ENCODE measurements at places on chromosomes 16 and 17.

GRCh38 chr17:61394630-61395408 is 4.8 kb upstream of the TBX2 start:
- no peak for DNase-seq

GRCh38 chr16:29899516-29900101 is at the start of gene SEZ6L2:
Gene SEZ6L2 (minus strand): TSS chr16:29899550. CDS start chr16:29899019, 531 bp downstream.
- peak; percentile 70 for DNase-seq

DNA sequence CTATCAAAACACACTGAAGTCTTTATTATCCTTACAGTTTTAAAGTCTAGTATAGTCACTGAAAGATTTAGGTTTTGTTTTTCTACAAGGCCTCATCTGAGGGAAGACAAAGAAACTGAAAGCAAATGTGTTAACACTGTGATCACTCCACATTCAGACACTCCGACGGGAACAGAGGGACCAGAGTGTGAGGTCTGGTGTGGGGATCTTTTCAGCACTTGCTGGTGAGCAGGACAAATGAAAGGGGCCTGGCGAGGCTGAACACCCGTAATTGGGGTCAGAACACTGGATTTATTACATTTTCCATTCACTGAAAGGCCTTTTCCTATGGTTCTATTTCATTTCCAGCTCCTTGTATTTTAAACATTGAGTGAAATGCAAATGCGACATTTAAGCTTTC is 910.5 kb downstream of the CDH11 start:
- no peak for DNase-seq

DNA sequence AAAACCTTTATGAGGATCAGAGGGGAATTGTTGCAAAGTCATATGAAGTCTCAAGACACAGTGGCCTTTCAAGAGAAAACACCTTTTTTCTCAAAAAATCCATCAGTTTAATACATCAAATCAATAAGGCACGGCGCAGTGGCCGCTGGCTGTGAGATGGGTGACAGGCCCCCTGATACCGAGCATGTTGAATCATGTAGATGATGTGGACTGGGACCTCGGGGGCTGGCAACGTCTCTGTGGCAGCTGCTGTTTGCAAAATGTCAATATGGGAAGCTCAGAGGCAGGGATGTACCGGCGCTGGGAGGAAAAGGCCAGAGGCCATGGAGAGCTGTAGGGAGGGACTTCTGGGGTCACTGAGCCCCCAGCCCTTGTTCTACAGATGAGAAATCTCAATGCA is 169.1 kb downstream of the GSG1L start:
- no peak for DNase-seq

DNA sequence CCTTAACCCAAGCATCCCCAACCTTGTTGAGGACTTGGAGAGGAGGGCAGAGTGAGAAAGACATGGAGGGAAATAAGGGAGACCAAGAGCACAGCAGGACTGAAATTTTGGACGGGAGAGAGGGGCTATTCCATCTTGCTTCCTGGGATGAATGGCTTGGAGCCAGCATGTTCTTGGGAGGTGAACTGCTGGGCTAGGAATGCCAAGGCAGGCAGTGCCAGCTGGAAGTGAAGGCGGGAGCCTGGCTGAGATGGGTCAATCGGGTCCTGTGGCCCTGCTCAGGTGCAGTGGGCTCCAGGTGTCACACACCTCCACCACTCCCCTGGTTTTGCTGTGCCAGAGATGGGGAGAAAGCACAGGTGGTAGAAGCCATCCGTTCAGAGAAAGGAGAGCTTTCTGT is 25.5 kb downstream of the WNT9B start:
- no peak for DNase-seq

- no peak for DNase-seq
Measured at GRCh38 chr17:50308666-50309065, 34.4 kb downstream of the TMEM92 start.

DNA sequence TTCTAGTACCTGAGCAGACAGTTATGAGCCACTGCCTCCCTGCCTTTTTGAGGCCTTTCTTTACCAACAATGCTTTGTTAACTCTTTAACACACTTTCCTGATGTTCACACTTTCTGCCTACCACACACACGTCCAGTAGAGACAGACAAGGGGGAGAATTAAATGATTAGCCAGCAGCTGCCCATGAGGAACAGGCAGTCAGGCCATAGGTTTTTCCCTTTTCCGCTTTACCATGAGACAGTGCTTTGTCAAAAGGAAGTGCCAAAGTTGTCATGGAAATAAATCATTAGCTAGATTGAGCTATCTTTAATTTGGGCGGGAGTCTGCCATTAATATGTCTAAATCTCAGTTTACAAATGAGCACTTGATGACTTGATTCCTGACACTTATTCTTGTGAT is 102.1 kb downstream of the PITPNC1 start:
- DNase-seq, result no peak

GRCh38 chr17:77590951-77591735 is 367.4 kb upstream of the TNRC6C start:
- DNase-seq, result no peak
